ENCODE measurements at places on chromosomes 5 and 9.

DNA sequence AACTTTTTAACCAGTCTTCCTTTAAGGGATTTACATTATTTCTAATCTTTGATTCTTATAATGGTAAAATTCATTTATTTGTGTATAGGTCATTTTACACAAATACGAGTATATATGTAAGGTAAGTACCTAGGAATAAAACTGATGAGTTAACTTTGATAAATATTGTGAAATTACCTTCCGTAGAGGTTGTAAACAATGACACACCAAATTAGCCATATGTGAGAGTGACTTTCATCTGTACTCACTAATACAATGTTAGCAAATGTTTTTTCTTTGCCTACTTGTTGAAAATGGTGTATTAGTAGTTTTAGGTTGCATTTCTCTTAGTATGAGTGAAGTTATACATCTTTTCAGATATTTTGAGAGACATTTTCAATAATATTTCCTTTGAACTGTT is 42.6 kb upstream of the TSLP start:
- no peak for DNase-seq

GRCh38 chr5:135916638-135917263 is 21.1 kb upstream of the IL9 start:
- DNase-seq: no peak

DNA sequence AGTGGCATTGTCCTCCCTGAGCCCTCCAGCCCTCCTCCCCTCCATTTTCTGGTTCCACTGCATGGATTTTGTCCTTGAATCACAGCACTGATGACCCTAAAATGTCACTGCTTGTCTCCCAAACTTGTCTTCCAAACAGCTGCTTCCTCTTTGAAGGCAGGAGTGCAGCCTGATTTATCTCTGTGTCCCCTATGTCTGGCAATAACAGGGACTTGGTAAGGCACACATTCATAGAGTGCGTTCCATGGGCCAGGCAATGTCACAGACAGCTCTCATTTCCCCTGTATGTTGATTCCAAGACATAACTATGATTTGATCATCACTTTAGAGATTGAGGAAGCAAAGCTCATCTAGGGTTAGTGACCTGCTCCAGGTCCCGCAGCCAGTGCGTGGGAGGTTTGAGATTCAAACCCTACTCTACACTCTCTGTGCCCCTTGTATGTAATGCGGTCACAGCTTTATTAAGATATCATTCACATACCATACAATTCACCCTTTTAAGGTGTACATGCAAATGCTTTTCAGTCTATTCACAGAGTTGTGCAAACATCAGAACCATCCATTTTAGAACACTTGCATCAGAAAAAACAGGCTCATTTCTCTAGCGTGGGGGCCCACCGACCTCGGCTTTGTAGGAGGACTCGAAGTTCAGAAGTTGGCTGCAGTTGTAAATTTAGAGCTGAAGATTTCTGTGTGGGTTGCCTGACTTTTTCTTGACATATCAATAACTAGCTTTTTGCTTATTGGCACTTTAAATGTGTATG is 28.4 kb upstream of the BOD1 start:
- peak; percentile 78 for DNase-seq

DNA sequence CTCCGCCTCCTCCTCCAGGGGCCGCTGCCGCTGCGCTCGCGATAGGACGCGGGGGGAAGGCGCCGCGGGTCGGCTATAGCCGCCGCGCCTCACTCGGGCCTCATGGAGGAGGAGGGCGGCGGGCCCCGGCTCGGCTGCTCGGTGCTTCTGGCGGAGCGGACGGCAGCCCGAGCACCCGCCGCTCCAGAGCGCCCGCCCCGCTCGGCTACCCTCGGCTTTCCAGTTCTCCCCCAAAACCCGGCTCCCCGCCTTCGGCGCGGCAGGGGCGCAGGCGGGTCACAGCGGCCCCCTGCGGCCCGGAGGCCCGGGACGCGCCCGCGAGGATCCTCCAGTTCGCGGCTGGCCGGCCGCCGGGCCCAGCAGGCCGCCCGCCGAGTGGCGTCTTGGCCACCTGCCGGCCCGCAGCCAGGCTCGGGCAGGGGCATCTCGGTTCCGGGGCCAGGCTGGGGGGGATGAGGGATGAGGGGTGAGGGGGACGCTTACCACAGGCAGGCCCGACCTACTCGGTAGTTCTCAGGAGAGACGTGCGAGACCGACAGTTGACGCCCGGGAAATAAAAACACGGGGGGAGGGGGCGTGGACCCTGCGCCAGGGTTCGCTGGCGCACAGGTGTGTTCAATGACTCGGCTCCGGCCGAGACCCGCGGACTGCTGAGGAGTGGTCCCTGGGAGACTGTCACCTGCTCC is at the start of gene PAIP1:
PAIP1 (minus strand) TSS at position 221 of the 686 bp plus-strand sequence. CDS start 231 bp downstream, outside the sequence.
- peak; percentile 95 for DNase-seq

- DNase-seq: peak; percentile 23
Measured at GRCh38 chr5:7395947-7396712, at the start of gene ADCY2. Gene ADCY2 (plus strand): TSS chr5:7396138. CDS start chr5:7396297, 159 bp downstream.

DNA sequence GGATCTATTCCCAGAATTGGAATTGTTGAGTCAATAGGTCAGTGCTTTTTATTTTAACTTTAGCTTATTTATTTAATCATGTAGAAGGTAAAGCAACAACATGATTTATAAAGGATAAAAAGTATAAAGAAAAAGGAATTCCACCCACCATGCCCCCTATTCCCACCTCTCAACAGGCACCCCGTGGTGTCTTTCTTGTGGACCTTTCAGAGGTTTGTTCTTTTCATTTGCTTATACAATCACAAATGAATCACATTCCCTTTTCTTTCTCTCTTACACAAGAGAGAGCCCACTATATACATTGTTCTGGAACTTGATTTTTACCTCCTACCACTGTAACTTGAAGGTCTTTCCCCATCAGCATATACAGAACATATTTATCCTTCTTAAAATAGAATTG is 37.2 kb upstream of the SMIM32 start:
- no peak for DNase-seq

GRCh38 chr5:99945478-99946442 is 589.4 kb upstream of the FAM174A start:
- no peak for DNase-seq

GRCh38 chr9:113573046-113573958 is 109.8 kb downstream of the RGS3 start:
- no peak for DNase-seq

GRCh38 chr5:136042665-136043121 is 13.9 kb downstream of the TGFBI start:
- no peak for DNase-seq

- DNase-seq: peak; percentile 67
Measured at GRCh38 chr5:68224509-68225187, 9.1 kb downstream of the PIK3R1 start.

DNA sequence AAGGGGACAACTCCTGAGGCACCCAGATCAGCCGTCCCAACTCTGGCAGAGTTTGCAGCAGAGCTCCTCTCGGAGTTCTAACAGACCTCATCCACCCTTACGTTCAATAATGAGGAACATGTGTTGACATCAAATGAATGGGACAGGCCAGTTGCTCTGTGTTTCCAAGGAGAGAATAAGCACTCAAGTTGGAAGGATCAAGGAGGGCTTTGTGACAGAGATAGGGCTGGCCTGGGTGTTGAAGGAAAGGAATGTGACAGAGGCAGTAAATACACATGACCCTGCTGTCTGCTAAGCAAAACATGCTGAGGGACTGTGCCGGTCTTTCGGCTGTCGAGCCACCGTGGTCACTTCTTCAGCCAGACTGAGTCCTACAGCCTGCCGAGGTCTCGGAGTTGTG is 48.2 kb downstream of the GPR107 start:
- DNase-seq: no peak

- DNase-seq: peak; percentile 92
Measured at GRCh38 chr5:74538206-74538661, 102.3 kb downstream of the ENC1 start.

DNA sequence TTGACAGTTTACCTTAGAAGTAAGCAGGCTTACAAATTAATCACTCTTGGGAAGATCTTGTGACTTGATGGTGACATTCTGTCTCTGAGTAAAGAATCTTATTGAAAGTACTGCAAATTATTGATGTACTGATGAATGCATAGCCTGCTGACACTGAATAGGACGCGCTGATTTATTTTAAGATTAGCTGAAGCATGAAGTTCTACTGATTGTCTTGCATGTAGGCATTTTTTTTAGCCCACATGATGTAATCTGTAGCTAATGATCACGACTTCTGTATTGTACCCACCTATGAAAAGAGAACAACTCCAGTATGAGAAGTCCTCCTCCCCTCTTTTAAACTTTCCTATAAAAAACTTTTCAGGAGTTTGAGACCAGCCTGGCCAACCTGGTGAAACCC is 28.3 kb upstream of the SPIN1 start:
- no peak for DNase-seq

- no peak for DNase-seq
Measured at GRCh38 chr5:30121043-30121442, 1072.4 kb upstream of the CDH6 start.

DNA sequence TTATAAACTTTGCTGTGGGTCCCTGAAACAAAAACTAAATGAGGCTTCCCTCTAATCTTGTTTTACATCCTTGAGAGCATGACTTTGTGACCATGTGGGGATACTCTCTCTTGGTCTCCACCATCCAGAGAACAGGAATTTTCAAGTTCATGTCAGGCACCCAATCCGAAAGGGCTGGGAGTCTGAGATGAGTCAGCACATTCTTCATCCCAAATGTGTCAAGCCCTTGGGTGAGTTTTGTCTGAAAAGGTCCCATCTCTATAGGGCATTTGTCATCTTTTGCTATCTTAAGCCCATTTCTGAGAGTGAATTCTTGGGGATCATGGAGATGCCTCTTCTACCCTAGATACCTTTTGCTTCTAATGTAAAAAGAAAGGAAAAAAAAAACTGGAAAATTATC is 26.9 kb upstream of the RAPGEF6 start:
- DNase-seq: no peak

DNA sequence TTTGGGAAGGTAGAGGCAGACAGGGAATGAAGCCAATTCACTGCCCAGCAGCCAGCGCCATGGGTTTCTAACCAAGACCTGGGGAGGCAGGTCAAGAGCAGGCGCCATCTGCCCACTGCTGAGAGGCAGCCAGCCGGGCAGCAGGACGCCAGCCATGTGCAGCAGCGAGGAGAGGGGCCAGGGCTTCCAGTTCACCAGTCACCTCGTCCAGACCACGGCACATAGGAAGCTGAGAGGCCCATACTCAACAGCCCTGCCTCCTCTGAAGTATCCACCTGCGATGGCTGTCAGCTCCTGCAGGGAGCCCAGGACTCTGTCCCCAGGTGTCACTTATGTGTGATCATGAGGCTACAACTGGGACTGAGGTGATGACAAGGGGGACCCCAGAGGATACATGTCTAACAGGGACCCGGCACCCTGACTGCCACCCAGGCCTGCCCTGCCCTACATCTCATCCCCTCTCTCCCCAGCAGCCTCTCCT is 30.1 kb downstream of the IPPK start:
- DNase-seq: no peak

DNA sequence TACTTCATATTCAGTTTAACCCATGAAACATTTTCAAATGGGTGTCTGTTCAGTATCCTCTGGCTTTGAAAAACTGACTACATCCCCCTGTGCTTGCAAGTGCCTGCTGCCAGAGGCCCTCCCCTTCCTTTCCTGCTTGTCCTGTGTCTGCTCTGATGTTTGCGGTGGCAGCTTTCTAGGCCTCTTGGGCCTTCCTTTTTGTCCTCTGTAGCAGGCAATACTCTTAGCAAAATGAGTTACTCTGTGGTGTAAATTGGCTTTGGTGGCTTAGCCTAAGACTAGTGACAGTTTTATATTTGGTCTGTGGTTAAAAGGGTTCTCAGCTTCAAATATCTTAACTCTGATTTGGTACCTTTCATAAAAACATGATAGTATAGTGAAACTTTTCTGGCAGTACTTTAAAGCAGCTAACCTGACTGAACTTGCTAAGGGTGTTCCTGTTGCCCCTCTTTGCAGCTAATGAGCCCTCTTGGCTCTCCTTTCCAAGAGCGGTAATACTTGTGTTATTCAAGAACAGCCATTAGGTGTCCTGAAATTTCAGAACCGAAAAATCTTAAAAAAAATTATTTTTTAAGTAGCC is 76.6 kb downstream of the GOLM1 start:
- DNase-seq: no peak

DNA sequence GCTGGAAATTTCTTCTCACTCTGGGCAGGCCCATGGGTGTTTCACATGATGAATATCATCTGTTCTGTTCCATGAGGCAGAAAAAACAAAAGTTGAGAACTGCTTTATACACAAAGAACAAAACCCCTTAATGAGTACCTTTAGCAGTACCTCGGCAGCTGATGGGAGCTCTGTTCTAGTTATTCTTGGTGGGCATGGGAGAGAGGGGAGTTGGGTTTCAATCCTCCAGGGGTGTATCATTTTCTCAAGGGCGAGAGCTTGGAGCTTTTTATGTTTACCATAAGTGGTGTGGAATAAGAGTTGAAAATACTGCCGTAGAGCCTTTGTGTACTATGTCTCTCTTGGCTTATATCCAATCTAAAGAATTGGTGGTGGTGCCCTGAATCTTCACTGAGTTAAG is 103.3 kb upstream of the ZNF608 start:
- DNase-seq: no peak

- peak; percentile 73 for DNase-seq
Measured at GRCh38 chr9:95778957-95779356, 96.5 kb upstream of the ERCC6L2 start.

DNA sequence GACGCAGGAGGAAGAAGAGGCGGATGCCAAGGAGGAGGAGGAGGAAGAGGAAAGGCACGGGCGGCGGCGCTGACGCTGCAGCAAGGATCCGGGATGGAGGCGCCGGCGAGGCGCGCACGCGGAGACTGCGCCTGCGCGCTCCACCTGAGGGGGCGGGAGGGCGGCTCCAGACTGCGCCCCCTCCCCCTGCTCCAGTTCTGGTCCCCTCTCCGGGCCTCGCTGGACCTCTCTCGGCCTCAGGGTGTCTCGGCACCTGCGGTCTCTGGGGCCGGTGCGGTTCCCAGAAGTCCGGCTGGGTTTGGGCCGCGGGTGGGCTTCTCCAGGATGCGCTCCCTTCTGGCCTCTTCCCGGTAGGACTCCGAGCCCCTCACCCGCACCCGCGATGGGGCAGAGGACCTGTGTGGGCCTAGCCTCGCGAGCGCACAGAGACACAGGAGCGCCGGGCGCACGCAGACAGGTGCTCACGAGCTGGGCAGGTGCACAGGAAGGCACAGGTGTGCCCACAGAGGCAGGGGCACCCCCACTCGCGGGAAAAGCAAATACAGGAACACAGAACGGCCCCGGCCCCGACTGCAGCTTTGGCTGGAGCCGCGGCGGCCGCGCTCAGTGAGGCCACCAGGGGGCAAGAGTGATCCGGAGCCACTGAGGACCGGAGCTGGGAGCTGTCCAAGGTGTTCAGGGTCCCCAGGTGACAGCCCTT is at the start of gene NPDC1:
NPDC1 (minus strand) TSS at position 90 of the 700 bp plus-strand sequence. CDS start 188 bp downstream, outside the sequence.
- DNase-seq: peak; percentile 91

DNA sequence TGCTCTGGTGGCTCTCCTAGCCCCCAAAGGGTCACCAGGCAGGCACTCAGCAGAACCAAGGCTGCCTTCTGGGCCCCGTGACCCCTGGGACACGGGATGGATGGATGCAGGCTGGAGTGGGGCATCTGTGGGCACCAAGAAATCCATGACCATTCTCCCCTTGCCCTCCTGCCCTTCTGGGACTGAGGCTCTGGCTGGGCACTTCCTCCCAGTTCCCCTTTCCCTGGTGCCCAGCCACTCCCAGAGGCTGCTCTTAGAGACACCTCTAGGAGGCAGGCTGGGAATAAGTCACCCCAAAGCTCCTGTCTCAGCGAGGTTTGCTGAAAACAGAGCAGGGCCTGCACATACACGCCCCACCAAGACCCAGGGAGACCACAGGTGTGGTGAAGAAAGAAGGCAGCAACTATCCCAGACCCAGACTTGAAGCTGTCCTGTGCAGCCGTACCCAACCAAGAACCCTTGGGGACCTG is 943 bp downstream of the STING1 start:
- DNase-seq: peak; percentile 42

GRCh38 chr9:35658968-35659220 is 802 bp downstream of the CCDC107 start:
- peak; percentile 54 for DNase-seq

All from adipocyte (in vitro differentiated cells).